ENCODE measurements at places on chromosomes 6 and 20.

DNA sequence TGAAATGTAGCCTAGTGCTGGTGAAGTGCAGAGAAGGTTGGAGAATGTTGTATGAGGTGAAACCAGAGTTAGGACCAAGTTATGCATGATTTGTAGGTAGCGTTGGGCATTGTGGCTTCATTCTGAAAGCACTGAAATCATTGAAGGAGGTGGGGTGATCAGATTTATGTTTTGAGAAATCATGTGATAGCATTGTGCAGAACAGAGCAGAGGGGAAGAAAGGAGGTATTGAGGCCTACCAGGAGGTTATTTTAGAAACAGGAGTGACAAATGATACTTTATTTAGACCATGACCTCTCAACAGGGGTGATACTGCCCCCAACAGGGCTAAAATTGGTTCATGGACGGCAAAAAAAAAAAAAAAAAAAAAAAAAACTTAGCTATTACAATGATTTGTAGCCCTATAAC lies 15.6 kb upstream of the HMGN3 start:
- no peak for DNase-seq

GRCh38 chr20:9889270-9889981 lies 50.5 kb upstream of the PAK5 start:
- no peak for DNase-seq

DNA sequence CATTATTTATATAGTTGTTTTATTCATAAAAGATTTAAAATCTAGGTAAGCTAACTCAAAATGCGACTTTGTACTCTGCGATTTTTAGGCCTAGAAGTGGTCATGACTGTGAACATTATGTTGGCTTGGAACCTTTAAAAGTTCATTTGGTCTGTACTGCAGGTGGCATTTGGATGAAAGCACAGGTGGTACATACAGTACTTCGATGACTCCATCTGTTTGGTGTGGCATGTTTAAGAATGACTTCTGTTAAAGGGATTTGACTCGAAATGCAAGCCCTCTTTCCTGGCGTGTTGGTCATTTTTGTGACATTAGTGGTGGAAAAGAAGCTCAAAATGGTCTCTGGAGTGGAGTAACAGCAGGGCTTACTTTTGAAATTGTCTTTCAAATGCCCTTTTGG lies 118.1 kb downstream of the UST start:
- DNase-seq = no peak

- DNase-seq = no peak
Measured at GRCh38 chr20:1838556-1839279, 56.5 kb upstream of the SIRPA start.

DNA sequence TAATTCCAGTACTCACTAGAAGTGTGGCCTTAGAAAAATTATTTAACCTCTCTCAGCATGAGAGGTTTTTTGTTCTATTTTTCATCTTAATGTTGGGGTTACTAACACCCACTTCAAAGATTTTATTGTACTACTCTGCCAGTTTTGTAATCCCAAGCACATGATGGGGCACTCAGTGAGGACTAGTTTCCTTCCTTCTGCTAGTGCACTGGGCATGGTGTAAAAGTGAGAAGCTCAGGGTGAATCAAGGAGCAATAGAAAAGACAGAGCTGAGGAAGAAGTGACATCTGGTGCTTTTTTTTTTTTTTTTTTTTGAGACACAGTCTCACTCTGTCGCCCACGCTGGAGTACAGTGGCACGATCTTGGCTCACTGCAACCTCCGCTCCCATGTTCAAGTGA lies 439.4 kb upstream of the ARID1B start:
- DNase-seq = no peak

DNA sequence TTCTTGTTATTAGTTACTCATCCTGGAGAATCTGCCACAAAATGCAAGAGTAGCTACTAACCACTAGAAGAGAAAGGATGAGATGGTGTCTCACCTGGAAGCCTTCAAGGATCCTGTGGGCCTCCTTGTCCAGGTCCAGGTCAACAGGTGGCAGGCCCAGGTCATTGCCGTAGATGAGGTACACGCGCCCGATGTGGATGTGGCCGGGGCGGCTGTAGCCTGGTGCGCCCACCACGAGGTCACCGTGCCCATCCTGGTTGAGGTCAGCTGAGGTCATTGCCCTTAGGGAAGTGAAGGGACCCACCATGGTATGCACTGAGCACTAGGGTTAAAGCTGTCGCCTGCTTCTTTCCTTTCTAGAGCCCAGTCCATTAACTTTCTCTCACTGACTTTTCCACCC lies 35.5 kb downstream of the GPLD1 start:
- DNase-seq = no peak

DNA sequence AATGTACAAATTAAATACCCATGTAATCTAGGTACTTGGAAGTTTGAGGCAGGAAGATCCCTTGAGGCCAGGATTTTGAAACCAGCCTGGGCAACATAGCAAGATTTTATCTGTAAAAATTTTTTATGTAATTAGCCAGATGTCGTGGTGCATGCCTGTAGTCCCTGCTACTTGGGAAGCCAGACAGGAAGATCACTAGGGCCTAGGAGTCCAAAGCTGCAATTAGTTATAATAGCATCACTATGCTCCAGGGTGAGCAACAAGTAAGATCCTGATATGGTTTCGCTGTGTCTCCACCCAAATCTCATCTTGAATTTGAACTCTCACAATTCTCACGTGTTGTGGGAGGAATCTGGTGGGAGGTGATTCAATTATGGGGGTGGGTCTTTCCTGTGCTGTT lies 535.8 kb downstream of the TENT5A start:
- DNase-seq = no peak
